A549 (cell line): ENCODE measurements at places on chromosomes 5 and 9. TPM values are rescaled to one million over a fixed set of nuclear protein-coding genes. Genes with fewer than 3 reads are reported as not detected.

- no peak for DNase-seq
Measured at GRCh38 chr9:109005678-109006077, 7.6 kb downstream of the CTNNAL1 start.

- no peak for DNase-seq
Measured at GRCh38 chr5:122170620-122171019, 41.3 kb downstream of the ZNF474 start.

- DNase-seq = no peak
Measured at GRCh38 chr5:5421149-5421960, 1.1 kb upstream of the ICE1 start.

DNA sequence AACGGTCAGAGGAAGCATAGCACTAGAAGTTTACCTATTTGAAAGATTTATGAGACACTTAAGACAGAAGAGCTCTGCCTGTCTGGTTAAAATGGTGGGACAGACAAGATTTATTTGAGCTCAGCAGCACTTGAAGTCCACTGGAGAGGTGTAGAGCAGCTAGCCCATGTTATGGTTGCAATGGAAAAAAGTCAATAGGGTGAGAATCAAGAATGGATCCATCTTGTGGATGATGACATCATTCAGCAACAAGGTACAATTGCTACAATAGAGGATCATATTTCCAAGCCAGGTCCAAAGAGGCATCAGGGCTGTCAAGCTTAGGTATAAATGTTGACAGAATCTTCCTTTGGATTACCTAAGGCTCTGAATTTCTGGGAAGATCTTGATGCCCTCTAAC, 21.1 kb upstream of the ZNF131 start:
- no peak for DNase-seq

- DNase-seq = no peak
Measured at GRCh38 chr5:45568813-45569212, 127.4 kb downstream of the HCN1 start.

DNA sequence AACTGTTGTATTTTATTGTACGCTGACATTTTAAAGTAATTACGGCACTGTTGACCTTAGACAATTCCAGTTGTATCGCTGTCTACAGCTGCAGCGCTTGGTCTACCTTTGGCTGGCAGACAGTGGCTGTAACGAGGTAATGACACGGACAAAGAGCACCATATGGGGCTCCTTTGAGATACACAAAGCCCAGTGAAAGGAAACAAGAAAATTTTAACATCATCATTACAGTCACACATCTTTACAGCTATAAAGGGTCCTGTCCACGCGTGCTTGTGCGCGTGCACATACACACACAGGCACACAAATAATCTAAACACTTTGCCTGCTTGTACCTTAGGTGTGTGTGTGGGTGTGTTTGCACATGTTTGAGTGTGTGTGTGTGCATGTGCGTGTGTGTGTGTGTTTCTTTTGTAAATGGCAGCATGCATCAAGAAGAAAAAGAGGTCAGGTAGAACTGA, 946.0 kb downstream of the NR2F1-AS1 start:
- no peak for DNase-seq

The PRRX2 gene
- polyA plus RNA-seq = 2.2 to 2.7 TPM (median 2.3 TPM) in 3 replicates

The BHMT2 gene
- polyA plus RNA-seq = not detected in 3 replicates

The PCDHGB4 gene
- polyA plus RNA-seq = 0.90 to 1.6 TPM (median 1.1 TPM) in 3 replicates

The SLCO4C1 gene
- polyA plus RNA-seq = 0.04 to 0.06 TPM in 2 of 3 replicates, not detected in the other
